Activated T-helper 1 cell treated with Interleukin-2 at 50 U/mL for 16 hours (primary cell): ENCODE measurements at places on chromosomes 2 and 18.

GRCh38 chr2:112168422-112169124 is 30.4 kb downstream of the FBLN7 start:
- DNase-seq, result no peak

GRCh38 chr18:24018299-24018886 is 3.8 kb downstream of the TTC39C start:
- no peak for DNase-seq

GRCh38 chr2:206533977-206534376 is 90.6 kb downstream of the ADAM23 start:
- no peak for DNase-seq

DNA sequence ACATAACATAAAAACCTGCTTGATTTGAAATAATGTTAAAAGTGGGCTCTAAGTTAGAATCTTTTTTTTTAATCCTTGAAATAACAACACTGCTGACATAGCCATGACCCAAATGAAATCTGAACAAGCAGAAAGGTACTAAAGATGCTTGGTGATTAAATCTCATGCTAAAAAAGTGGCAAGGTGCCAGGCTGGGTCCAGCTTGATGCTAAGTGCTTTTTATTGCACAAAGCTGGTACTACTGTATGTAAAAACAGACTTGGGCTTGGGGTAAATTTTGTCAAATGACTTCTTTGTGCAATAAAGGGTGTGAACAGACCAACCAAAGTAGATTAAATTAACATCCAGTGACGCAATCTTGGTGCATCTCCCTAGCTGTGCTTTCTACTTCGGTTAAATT is 13.4 kb downstream of the BCL11A start:
- DNase-seq, result no peak

GRCh38 chr2:14693874-14694273 is 61.4 kb downstream of the LRATD1 start:
- no peak for DNase-seq

GRCh38 chr2:1960761-1961160 is 216.4 kb upstream of the PXDN start:
- DNase-seq, result no peak

GRCh38 chr2:173218326-173219056 is 136.2 kb upstream of the CDCA7 start:
- DNase-seq, result no peak

DNA sequence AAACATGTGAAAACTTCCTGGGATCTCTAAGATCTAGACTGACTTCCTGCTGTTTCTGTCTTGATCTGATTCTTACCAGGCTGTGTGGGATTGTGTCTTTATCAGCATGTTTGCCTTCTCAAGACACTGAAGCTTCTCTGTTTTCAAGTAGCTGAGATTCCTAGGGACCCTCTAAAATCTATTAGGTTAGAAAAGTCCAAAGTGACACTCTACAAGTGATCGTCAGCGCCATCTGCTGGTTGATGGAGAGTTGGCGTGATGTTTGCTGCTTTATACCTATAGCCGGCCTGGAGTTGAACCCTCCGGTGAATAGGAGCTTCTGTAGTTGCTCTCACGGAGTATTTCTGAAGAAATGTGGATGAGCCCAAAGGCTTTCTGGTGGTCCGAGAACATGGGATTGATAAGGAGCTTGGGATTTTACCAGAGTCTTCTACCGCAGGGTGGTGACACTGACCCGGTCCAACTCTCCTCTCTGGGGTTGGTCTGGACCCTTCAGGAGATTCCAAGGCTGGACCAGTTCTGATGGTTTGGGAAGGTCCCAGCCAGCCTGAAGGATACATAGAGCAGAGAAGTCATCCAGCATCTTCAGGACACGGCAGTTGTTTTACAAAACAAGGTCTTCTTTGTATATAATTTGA is 96.0 kb upstream of the TTC39C start:
- peak; percentile 54 for DNase-seq

- no peak for DNase-seq
Measured at GRCh38 chr18:79318142-79318673, 77.5 kb upstream of the NFATC1 start.

GRCh38 chr2:236969767-236970655 is 115.7 kb upstream of the COPS8 start:
- no peak for DNase-seq

DNA sequence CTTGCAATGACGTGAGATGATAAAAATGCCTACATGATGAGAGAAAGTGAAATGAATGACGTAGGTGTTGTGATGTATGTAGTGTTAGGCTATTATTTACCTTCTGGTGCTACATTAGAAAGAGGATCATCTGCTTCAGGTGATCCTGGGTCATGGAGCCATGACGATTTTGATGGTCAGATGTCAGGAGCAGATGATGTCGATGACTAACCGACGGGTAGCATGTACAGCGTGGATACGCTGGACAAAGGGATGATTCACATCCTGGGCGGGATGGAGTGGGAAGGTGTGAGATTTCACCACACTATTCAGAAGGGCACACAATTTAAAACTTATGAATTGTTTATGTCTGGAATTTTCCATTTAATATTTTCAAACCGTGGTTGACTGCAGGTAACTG is 43.5 kb upstream of the ACVR1C start:
- DNase-seq, result no peak

- DNase-seq, result no peak
Measured at GRCh38 chr2:167689444-167689843, 558.0 kb downstream of the STK39 start.
